ENCODE measurements at places on chromosomes 12 and 14.

DNA sequence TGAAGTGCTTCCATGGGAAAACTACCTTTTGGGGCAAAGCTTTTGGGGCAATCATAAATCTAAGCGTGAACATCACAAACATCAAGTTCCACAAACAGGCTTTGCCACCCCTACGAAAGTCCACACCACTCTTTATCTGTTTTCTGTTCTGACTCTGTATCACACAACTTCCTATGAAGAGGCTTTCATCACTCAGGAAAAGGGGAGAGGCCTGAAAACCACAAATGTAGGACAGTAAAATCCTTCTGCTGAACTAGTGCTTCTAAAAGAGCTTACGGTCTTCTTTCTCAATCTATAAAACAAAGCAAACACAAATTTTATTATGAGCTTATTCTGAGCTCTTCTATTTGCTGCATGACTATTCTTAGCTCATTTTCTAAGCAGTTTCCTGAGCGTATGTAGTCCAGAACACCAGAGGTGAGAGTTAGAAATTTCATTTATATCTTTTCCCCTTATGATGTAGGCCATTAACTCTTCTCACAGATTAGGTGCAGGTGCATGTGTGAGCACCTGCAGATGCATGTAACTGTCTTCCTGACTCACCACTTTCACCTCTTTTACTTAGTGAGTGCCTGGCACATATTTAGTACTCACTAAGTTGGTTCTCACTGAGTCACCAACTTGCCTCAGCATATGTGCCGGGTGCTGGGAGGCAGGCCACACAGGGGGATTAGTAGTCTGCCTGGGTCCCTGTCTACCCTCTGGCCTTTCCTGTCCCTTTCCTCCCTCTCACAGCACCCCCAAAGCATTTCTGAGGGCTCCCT is 32.9 kb upstream of the SYCP3 start:
- peak; percentile 23 for DNase-seq

- no peak for DNase-seq
Measured at GRCh38 chr12:115466076-115466475, 782.1 kb upstream of the TBX3 start.

GRCh38 chr14:78975734-78976133 is 805.6 kb downstream of the NRXN3 start:
- DNase-seq: no peak

DNA sequence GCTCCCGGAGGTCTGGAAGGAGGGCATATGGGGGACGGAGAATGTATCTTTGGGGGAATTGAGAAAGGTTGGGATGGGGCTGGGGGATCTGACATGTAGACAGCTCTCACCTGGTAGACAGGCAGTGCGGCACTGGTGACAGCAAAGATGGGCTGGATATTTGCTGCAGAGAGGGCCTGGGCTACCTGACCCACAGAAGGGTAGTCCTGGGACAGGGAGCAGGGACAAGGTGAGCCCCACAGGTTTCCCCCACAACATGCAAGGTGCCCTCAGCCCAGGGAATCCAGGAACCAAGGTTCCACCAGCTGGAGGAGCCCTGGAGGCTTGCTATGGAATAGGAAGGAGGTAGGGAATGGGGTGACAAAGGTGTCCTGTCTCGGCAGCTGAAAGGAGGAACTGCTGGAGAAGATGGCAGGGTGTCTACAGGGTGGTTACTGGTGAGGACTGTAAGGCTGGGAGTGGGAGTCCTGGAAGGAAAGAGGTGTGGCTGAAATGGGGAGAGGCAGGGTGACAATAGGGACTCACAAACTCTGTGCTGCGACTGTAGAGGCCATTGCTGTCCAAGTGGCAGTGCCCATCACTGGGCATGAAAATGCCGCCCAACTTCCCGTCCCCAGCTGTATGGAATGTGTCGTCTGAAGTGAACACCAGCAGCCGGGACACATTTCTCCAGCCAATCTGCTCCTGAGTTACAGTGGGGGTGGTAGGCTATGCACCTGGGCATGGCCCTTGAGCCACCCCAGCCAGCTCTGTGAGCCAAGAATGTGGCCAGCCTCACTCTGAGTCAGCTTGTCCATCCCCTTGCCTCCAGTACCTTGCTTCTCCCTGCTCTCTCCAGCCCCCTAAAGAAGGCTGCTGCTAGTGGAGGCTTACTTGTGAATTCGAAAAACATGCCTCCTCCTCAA is 11.3 kb downstream of the ITGB7 start:
- no peak for DNase-seq

DNA sequence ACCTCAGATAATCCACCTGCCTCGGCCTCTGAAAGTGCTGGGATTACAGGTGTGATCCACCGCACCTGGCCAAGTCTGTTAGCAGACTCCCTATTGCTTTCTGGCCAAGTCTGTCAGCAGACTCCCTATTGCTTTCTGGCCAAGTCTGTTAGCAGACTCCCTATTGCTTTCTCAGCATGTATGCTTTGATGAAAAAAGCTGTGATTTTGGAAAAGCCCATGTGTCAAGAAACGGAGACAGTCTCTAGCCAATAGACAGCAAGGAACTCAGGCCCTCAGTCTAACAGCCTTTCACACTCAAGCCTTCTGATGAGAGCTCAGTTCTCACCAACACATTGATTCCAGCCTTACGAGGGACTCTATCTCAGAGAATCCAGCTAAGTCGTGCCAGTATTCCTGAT is 158.8 kb upstream of the KRR1 start:
- no peak for DNase-seq

- peak; percentile 63 for DNase-seq
Measured at GRCh38 chr12:2613326-2614073, 181.3 kb upstream of the FKBP4 start.

- DNase-seq: no peak
Measured at GRCh38 chr12:64650762-64651161, 40.5 kb downstream of the RASSF3 start.

GRCh38 chr12:29242921-29243431 is 93.9 kb downstream of the FAR2 start:
- peak; percentile 79 for DNase-seq

DNA sequence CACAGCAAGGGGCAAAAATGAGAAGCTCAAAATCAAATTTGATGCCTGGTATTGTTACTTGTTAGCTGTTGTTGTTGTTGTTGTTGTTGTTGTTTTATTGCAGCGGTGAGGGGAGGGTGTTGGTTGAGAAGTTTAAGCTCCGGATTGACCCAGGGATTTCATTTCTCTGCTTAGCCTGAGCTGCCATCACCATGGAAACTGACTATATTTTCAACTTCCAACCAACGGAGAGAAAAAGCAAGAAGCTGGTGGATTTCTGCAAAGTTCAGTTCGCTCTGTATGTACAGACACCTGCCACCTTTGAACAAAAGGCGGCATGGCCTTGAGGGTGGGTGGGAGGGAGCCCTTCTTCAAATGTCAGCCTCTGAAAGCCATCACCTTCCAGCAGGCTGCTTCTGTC is 194.5 kb upstream of the NOS1 start:
- DNase-seq: no peak

- DNase-seq: no peak
Measured at GRCh38 chr14:72818998-72819397, 74.9 kb downstream of the DPF3 start.

DNA sequence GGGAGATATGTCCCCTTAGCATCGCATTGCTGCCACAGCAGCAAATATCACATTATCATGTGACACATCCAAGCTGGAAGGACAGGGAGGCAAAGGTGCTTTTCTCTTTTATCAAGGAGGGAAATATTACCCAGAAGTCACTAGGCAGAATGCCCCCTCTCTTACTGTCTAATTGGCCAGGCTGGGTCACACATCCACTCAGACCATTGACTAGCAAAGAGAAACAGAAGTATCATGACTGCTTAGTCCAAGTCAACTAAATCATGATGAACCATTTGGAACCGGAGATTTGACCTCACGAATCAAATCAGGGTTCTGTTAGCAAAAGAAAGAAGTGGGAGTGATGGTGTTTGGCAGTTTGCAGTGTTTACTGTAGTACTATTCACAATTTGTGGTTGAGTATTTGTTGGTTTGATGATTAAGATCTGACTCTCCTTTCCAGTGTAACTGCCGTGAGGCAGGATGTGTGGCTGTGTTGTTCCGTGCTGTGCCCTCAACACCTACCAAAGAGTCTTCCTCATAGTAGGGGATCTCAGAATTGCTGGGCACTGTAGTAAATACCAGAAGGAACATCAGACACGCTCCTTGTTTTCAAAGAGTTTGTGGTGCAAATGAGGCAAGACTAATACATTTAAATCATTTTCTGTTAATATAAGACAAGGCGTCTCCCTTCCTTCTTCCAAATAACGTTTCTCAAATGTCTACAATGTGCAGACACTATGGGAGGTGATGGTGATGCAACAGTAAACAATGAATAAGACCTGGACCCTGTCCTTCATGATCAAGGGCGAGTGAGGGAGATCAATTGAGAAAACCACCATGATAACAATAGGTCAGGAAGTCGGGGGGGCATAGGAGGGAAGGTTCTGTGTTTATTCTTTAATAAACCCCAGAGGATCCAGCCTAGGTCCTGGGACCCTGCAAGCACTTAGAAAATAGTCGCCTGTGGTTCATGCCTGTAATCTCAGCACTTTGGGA is 194.4 kb upstream of the CRY1 start:
- no peak for DNase-seq
